Hematopoietic multipotent progenitor cell (in vitro differentiated cells): ENCODE measurements at places on chromosomes 5 and 9. TPM values are rescaled to one million over a fixed set of nuclear protein-coding genes. Genes with fewer than 3 reads are reported as not detected.

DNA sequence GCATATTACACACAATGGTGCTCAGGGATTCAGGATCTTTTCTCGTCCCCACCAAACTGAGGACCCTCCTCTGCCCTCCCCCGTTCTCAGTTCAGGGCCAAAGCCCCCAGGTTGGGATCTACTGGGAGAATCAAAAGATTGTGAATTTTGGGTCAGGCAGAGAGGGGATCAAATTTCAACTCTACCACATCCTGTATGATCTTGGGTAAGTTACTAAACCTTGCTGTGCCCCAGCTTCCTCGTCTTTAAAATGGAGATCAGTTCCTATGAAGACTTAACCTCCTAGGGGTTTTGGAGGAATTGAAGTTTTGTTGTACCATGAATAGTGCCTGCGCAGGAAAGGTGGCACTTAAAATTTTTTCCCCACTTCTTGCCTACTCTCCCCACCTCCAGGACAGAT lies 62.4 kb downstream of the RAI14 start:
- no peak for DNase-seq

Gene PCDHGA11
- total RNA-seq = 1.3 TPM

GRCh38 chr9:129458663-129459546 lies 162.0 kb downstream of the C9orf50 start:
- DNase-seq = peak; percentile 95

DNA sequence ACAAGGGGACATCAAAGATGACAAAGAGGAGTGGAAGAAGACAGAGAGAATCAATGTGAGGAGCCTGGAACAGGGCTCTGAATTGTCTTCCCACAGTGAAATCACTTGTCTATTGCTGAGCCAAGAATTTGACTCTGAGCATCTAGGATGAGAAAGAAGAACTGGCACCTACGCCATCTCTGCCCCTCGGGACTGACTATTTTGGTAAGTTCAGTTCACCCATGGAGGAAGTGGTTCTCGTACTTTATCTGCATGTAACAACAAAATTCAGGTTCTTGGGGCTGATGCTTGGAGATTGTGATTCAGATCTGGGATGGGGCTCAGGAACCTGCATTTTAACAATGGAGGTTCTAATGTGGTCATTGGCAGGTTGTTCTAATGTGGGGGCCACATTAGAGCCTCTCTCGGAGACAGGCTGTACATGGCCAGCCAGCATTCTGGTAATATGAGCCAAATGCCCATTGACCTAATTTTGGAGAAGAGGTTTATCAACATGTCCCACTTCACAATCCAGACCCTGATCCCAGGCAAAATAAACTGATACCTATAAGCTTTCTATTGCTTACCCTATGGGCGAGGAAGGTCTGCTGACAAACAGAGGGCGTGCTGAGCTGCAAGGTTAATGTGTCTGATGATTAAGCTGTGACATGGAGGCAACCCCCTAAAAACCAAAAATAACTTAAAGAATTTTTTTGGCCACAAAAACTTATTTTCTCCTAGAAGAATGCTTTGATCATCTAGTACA lies 2.7 kb upstream of the IL12B start:
- DNase-seq = no peak

Gene SPATA31A3
- not detected for total RNA-seq

- DNase-seq = no peak
Measured at GRCh38 chr5:27639005-27639612, 600.7 kb upstream of the CDH9 start.

DNA sequence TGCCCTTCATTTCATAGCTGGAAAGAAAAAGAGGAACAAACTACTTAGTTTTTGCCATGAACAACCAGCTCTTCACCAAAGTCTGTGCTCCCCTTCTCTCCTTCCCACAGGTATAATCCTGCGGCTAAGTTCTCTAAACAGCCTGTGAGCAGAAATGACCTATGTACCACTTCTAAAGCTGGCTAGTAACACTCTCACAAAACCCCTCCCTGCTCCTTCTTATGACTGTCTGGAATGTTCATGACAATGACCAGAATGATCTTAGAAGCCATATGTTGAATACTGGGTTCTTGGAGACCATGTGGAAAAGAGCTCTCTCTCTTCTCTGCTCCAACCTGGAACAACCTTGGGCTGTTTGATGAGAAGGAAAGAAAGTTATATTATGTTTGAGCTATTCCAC lies 12.9 kb upstream of the AMACR start:
- DNase-seq = no peak

DNA sequence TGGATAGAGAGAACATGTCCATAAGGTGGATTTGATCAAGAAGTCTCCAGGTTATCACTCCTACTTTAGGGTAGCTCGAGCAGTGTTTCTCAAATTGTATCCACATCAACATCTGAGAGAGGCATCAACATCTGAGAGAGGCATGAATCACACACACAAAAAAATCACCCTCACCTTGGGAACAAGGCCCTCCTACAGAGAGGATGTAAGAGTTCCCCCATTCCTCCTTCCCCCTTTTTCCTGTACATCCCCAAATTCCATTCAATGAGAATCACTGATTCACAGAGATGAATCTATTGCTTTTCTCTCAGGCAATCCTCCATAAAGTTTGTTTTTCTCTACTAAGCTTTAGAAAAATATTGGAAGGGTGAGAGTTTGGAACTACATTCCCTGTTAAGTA lies 233.4 kb upstream of the CDH6 start:
- DNase-seq = no peak

Gene OR13F1
- total RNA-seq = not detected

- DNase-seq = no peak
Measured at GRCh38 chr9:35367451-35367850, 122.5 kb upstream of the RUSC2 start.

Gene RXRA
- total RNA-seq = 27.7 TPM

GRCh38 chr5:136090319-136090718 lies 42.3 kb upstream of the SMAD5 start:
- no peak for DNase-seq

Gene OGN
- total RNA-seq = under 0.01 TPM

- no peak for DNase-seq
Measured at GRCh38 chr5:91038180-91038808, 344.8 kb downstream of the ARRDC3 start.

- no peak for DNase-seq
Measured at GRCh38 chr5:168685566-168685965, 106.4 kb upstream of the PANK3 start.
